Stimulated activated CD8-positive, alpha-beta memory T cell treated with anti-CD3 and anti-CD28 coated beads, Interleukin-4, amount 100 ng/mL, for 4 hours (primary cell): ENCODE measurements at places on chromosomes 13 and 19.

- DNase-seq: no peak
Observed at GRCh38 chr13:21885714-21886224, 214.9 kb downstream of the FGF9 start.

DNA sequence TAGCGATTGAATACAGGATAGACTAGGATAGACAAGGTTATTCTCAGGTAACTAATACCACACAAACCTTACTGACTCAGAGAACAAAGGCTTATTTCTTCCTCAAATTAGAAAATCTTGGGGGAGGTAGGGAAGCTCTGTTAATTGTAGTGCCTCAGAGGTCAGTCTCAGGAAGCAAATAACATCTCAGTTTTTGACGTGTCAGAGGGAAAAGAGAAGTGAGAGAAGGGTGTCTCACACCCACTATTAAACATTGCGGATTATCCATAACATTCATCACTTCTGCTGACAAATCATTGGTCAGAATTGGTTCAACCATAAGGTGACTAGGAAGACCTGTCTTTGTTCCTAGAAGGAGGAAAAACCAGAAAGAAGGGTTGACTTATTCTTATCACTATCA, 579.4 kb upstream of the MIR17HG start:
- DNase-seq: no peak

DNA sequence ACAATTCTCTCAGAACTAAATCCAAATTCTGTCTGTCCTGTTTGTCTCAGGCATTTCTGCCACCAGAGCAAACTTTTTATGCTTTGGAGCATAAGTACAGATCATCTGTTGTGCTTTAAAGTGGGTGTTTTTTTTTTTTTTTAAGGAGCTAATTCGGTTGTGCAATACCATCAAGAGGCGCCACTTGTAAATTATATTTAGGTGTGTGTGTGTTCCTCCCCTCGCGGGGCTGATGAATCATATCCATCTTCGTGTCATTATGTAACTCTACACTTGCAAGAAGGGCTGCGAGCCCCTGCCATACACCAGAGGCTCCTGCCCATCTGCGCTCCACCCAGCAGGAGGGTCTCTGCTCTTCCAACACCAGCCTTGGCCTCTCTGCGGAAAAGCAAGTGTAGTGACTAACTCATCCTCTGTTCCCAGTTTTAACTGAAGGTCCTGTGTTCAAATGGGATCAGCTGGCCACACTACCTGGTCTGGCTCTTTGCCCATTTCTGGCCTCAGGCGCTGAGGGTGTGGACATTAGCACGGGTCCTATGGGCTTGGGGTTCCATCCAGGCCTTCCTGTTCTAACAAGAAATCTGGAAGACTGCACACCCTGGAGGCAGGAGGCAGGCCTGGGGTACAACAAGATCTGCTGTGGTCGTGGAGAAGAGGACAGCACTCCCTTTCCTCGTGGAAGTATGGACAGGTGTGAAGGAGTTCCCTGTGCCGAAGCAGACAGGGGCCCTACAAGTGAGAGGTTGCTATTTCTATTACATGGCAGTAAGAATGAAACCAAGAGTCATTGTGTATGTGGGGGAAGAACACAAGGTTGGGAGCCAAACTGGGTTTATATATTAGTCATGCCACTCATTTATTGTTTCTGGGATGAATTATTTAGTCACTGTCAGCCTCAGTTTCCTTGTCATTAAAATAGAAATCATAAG, 96.1 kb upstream of the MBNL2 start:
- no peak for DNase-seq

DNA sequence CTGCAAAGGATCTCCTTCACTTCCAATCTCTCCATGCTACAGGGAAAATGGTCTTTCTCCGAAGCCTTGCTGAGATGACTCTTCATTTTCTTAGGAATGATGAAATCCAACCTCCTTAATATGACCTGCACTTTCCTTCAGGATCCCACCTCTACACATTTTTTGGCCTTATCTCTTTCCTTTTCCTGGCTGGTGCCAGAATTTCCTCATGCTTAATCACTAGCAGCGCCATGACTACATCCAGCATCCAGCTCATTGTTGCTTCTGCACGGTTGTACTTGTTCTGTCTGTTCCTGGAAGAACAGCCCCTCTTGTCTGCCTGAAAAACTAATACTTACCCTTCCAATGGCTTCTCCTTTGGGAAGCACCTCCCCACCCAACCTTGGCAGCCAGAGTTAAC, 68.4 kb downstream of the TEX26 start:
- DNase-seq: no peak

DNA sequence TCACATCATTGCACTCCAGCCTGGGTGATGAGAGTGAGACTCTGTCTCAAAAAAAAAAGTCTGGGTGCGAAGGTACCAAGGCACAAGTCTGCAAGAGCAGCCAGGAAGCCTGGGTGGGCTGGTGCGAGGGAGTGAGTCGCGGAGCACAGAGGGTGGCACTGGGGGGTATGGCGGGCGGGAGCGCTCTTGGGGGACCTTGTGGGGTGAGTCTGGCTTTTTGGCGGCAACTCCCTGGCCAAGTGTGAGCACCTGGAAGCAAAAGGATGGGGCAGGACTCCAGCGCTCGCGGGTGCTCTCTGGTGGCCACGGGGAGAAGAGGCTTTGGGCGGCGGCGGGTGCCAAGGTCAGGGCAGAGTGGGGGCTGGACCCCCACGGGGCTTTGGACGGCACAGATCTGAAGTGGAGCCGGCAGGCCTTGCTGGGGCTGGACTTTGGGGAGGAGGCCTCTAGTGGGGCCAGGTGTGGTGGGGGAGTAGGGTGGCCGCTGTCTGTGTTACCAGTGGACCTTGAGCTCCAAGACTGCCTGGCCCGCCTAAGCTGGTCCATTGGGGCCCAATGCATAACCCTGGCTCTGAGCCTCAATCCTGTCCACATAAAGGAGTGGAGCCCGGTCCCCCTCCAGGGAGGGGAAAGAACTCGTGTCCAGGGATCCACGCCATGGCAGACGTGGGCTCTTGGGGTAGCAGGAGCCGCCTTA, 1.6 kb downstream of the P2RY11 start:
- DNase-seq: peak; percentile 49
